ENCODE measurements at places on chromosomes 16 and 17.

DNA sequence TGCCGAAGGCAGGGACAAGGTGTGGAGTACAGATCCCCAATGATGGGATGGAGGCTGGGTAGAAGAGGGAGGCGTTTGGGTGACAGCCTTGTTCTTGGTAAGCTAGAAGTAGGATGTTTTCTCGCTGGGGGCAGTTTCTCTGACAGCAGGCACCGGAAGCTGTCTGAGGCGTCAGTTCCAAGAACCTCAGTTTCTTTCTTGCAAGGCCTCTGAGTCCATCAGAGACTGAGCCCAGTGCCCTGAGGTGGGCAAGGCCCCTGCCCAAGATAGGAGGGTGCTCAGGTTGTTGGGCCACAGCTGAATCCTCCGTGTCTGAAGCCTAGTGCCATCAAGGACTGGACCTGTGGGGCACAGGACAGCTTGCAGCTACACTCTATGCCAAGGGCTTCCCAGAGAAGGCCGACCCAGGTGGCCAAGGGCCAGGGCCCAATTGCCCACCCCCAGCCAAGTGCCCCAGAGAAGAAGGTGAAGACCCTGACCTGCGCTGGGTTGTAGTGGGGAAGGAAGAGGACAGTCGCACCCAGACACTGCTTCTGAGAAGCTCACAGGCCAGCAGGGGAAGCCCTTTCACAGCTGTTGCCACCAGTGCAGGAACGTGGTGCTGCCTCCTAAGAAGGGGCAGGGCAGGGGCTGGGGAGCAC, 13.1 kb downstream of the CYB5D2 start:
- DNase-seq: no peak

- DNase-seq: no peak
Observed at GRCh38 chr17:47929218-47930000, 12.0 kb upstream of the PNPO start.

DNA sequence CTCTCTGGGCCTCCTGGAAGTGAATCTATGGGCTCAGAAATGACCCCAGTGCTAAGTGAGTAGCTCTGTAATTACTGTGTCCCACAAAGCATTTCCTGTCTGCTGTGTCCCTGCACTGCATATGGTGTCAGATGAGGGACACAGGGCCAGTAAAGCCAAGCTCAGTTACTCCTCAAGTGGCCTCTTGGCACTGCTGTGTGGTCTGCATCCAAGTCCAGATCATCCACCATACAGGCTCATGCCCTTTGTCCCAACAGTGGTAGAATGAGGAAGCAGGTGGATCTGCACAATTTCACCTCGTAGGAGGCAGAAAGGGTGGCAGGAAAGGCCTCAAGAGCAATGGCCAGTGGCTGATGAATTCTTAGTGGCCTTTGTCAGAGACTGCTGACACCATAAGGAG, 146.8 kb downstream of the SOX9 start:
- DNase-seq: no peak

GRCh38 chr17:42411905-42412679, 11.0 kb downstream of the CAVIN1 start:
- no peak for DNase-seq

DNA sequence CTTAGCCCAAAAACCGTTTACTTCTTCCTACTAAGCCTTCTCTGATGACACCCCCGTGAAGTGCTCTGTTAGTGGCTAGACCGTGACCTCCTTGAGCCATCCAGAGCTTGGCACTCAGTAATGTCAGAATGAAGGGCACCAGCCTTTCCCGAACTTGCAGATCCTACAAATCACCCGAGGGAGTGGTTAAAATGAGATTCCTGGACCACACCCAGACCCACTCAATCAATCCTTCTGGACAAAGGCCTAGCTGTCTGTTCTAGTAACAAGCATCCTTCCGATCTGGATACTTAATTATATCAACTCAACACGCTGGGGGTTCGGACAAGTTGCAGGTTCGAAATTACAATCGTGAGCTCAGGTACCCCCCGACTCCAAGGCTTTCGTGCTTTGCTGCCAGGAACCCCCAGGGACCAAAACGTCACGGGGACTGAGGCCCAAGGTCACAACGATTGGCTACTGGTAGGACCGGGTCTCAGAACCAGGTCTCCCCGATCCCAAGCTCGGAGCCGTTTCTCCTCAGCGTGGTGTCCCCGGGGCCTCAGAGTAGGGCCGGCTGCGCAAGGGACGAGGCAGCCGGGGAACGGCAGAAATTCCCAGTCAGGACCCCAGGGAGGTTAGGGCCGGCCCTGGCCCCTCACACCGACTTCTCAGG, 527 bp downstream of the CIAPIN1 start:
- DNase-seq: no peak

GRCh38 chr17:46978489-46979146, 435 bp downstream of the RPRML start:
- DNase-seq: no peak

GRCh38 chr17:81438688-81439087, 43.4 kb downstream of the BAHCC1 start:
- no peak for DNase-seq

DNA sequence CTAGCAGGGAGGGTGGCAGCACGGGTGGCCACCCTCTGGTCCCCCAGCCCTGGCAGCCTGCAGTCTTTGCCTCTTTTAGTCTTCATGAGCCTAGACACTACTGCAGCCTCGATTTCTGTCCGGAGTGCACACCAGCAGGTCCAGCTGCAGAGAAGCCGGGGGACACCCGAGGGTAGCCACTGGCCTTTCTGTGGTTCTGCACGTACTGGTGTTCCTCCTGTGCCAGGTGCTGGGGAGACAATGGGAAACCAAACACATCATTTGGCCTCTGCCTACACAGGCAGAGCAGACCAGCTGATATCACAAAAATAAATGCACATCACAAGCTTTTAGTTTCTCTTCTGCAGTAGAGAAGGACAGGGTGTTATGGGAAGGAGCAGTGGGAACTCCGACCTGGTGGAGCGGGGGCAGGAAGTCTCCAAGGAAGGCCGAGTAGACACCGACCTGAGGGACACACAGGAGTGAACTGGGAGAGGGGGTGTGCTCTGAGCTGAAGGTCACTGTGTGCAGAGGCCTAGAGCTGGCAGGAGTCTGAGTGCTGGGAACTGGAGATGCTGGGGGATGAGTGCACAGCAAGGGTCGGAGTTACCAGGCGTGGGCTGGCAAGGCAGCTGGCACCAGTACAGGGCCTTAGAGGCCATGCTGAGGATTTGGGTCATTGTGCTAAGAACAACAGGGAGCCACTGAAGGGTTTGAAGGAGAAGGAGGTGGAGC, 23.1 kb downstream of the GPT2 start:
- no peak for DNase-seq

DNA sequence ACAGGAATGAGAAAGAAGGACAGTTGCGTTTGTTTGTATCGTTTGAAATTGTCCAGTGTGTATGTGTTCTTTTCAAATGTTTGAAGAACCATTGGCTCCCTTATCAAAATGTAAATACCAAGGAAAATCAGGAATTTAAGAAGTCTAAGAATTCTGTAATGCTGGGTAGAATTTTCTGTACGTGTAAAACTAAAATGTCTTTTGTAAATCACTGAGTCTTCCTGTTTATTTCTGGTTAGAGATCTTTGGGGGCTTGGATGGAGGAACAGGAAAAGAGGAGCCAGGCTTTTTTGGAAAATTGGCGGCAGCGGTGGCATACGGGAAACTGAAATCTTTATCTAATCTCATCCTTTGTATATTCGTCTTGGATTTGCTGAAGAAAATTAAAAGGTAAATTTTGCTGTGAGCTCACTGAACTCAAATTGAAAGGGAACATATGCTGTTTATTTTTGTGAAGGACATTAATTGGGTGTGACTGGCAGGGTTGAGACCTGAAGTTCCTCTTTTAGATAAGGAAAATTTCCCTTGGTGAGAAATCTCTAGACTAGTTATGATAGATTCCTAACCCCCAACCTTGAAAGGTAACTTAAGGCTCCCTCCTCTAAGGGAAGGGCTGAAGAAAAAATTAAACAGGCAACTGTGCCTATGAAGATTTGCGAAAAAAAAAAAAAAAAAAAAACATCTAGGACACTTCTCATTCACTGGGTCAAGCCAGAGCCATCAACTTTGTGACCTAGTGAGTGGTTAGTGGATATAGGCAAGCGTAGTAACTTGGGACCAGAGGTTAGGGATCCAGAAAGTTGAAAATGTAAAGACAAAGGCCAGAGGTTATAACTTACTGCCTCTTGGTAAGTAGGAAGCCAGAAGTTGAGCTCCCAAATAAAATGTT, 10.8 kb downstream of the TAT start:
- no peak for DNase-seq

DNA sequence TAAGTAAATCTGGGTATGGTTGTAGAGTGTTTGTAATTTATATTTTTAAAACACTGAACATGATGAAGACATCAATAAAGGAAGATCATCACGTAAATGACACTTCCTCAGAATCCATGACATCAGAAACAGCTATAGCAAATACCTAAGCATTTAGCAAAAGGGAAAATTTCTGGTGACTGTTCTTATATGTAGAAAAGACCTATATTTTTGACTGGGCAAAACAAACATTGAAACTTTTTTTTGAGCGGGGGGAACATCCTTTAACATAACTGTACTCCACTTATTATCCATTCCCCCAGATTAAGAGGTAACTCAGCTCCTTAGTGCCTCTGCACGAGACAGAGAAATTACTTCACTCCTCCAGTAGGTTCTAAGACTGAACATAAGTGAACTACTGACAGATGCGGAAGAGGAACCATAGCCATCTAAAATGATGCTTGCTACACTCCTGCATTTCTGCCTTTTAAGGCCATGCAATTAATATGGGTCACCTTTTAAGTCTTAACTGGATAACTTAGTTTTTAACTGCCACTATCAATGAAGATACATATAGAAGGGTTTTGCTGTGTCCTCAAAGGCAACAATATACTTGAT, 9.4 kb downstream of the CRYBA1 start:
- DNase-seq: no peak
